ENCODE measurements at places on chromosomes 6 and 20.

- DNase-seq: no peak
Observed at GRCh38 chr6:140812636-140813035, 1320.1 kb upstream of the GJE1 start.

- DNase-seq: no peak
Observed at GRCh38 chr6:90036963-90037362, 142.7 kb downstream of the GJA10 start.

GRCh38 chr6:29958046-29958445 is 15.7 kb downstream of the HLA-A start:
- DNase-seq: no peak

- DNase-seq: no peak
Observed at GRCh38 chr20:1875762-1876161, 19.4 kb upstream of the SIRPA start.

DNA sequence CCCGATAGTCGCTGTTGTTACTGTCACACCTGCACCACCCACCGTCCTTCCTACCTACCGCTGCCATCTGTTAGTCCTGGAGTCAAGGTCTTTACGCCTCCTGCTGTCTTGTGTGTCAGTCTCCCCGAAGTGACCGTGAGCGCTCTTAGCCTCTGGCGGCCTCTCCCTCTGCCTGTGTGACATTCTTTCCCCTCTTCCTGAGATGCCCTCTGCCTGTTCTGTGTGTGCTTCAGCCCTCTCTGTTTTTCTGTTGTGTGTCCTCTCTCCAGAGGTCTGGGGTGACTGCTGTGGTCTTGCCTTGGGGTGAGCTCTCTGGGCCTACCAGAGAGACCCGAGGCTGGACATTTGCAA is 54.9 kb downstream of the TCP11 start:
- DNase-seq: no peak

DNA sequence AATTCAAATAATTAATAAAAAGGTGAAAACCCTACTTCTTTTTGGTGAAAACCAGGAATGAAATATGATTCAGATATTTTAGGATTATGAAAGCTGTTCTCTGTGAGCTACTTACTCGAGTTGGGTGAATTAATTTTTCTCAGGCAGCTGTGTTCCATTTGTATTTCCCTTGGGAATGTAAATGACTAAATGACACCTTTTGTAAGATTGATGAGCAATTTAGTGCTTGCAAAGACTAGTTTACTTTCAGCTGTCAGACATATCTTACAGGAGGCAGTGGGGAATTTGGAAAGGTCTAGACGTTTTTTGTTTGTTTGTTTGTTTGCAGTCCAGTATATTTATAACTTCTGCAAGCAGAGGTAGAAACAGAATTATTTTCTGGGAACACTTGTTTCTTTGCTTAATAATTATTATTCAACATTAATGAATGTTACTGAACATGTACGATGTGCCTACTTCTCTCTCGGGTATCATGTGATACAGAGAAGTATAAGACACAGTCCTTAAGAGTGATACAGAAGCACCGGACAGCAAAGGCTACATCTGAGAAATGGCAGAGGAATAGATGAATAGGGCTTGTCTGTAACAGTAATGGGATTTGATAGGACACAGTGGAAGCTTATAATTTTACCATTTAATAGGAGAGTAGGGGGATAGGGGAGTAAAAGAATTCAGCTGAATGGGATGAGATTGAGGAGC is 91.3 kb downstream of the AKAP7 start:
- no peak for DNase-seq

DNA sequence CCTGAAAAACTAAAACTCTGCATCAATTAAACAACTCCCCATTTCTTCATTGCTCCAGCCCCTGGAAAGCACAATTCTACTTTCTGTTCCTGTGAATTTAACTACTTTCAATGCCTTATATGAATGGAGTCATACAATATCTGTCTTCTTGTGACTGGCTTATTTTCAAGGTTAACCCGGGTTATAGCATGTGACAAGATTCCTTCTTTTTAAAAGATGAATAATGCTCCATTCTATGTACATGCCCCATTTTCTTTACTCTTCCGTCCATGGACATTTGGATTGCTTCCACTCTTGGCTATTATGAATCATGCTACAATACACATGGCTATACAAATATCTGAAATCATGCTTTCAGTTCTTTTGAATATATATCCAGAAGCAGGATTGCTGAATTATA is 334.9 kb upstream of the ID4 start:
- no peak for DNase-seq

GRCh38 chr6:135047336-135047735 is 7.3 kb downstream of the HBS1L start:
- no peak for DNase-seq

GRCh38 chr20:63957690-63958441 is 1.6 kb upstream of the UCKL1 start:
- peak; percentile 52 for DNase-seq

GRCh38 chr6:26295691-26296555 is 69.1 kb upstream of the BTN3A2 start:
- no peak for DNase-seq

DNA sequence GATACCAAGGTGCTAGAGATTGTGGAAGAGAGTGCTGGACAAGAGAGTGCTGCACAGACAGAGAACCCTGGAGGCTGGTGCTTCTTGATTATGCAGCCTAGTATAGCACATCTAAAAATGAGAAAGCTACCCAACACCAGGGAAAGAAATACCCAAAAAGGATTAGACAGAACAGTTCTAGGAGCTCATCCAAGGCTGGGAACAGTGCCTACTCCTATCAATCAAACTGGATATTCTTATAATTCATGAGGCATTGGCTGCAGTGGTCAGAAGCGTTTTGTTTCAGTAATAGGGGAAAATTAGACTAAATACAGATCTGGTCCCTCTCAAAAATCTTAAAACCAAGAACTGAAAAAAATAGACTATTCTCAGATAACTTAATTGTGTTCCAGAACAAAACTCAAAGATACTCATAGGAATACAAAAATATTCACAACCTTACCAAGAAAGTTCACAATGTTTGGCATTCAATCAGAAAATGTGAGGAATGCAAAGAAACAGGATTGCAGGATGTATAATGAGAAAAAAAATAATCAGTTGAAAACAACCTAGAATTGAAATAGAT is 222.9 kb downstream of the EPHA7 start:
- no peak for DNase-seq

- no peak for DNase-seq
Observed at GRCh38 chr6:44036699-44037101, 90.6 kb downstream of the MRPL14 start.

DNA sequence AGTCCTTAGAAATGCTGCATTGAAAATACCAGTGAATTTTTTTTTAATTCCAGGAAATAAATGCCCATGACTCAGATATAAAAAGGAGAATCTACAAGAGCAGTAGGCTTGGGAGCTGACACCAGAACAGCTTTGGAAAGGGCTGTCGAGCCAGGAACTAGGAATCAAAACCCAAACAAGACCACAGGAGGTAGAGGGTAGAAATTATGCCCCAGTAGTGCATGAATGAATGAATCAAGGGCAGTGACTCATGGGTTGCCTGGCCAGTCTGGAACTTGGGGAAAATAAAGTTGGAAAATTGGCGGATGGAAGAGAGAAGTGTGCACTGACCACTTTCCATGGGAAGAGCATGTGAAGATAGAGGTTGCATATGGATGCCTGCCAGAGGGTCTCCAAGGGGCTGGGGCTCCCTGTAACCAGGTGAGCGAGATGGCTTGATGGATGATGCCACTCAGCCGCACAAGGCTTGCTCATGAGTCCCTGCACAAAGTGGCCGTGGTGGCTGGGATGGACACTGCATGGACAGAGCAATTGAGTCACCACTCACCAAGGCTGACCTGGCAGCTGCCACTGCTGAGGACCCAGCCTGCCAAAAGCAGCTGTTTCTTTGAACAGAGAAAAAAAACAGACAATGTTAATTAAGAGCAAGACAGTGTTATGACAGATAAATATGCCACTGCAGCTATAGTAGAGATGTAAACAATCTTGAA is 15.2 kb upstream of the MCCD1 start:
- DNase-seq: no peak

GRCh38 chr20:2742934-2743559 is 50.5 kb downstream of the EBF4 start:
- peak; percentile 73 for DNase-seq

GRCh38 chr6:154406301-154406700 is 49.7 kb upstream of the IPCEF1 start:
- no peak for DNase-seq

- no peak for DNase-seq
Observed at GRCh38 chr6:127967708-127968107, 66.8 kb upstream of the THEMIS start.

DNA sequence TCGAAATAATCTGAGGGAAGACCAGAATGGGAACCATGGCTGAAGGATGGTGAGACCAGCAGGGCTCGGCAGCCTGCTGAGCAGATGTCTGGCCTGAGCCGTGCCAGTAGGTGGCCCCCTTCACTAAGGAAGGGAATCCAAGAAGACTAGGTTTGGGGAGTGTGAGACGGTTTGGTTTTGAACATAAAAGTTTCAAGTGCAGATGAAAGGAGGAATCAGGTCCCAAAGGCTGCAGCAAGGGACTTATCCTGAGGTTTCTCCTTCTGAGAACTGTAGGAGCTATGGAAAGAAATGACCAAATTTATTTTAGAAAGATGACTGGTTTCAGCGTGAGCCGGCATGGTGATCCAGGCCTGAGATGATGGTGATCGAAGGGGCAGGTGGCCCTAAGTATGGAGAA is 4.6 kb upstream of the OSER1 start:
- peak; percentile 64 for DNase-seq

- no peak for DNase-seq
Observed at GRCh38 chr6:38599966-38600550, 39.7 kb downstream of the BTBD9 start.

- no peak for DNase-seq
Observed at GRCh38 chr6:134724771-134725340, 225.0 kb downstream of the ALDH8A1 start.

- DNase-seq: no peak
Observed at GRCh38 chr6:108937170-108937569, 88.9 kb downstream of the ARMC2 start.

DNA sequence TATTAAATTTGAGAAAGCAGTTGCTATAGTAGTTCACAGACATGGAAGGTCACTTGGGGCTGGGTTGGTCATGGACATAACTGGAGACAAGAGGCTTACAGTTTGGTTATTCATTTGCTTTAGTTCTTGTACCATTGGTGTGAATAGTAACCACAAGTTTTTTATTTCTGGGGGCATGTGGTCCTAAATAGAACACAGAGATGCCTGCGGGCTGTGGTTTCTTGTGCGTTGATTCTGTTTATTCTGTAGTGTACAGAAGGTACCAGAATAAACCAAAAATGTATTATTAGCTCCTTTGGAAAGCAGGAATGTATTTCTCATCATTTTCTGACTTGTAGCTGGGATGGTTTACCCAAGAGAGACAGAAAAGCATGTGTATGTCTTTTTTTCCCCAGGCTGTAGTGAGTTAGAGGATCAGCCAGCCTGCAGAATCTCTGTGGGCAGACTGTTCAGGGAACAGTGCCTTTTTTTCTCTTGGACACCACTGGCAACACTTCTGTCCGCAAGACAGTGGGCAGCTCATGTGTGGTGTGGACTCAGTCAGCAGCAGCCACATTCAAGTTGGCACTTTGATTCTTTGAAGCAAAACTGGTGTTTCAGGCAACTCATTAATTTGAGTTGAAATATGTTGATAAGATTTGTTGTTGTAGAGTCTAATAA is 122.1 kb downstream of the LRRC1 start:
- DNase-seq: no peak

- DNase-seq: no peak
Observed at GRCh38 chr6:148265054-148265453, 77.6 kb upstream of the SASH1 start.

DNA sequence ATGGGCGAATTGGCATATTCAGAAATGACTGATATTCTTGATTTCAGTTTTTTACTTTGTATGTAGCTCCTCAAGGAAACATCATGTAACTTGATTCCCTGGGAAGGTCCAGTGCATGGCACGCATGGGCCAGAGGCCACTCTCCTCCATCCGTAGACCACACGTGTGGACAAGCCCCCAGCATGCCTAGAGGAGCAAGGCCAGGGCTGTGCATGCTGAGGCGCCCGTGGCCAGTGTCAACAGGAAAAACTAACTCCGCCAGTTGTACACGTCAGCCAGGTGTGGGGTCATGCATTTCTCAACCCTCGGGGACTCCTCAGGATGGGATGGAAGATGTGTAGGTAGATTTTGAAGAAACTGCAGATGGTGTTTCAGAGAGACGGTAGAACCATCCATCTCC is 37.8 kb upstream of the CD93 start:
- no peak for DNase-seq

DNA sequence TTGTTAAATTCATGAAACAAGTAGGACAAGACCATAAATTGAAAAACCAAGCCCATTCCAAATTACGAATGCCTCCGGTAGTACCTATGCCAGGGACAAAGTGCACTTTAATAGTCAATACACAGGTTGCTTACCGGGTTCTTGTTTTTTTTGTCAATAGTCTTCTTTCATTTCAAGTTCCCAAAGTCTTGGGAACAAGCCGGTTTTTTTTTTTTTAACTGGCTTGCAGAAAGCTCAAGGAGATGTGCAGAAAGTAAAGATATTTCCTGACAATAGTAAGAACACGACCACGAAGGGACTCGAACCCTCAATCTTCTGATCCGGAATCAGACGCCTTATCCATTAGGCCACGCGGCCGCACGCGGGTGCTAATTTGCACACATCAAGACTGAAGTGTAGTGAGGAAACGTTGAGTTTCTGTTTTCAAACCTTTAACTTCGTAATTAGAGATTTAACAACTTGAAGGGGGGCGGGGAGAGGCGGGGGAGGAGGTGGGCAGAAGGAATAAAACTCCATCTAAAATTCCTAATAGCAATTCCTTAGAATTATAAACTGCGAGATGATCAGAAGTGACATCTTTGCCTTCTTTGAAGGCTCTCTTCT is 181.0 kb downstream of the TRIM27 start:
- no peak for DNase-seq

GRCh38 chr6:128238225-128238624 is 282.2 kb downstream of the PTPRK start:
- no peak for DNase-seq

DNA sequence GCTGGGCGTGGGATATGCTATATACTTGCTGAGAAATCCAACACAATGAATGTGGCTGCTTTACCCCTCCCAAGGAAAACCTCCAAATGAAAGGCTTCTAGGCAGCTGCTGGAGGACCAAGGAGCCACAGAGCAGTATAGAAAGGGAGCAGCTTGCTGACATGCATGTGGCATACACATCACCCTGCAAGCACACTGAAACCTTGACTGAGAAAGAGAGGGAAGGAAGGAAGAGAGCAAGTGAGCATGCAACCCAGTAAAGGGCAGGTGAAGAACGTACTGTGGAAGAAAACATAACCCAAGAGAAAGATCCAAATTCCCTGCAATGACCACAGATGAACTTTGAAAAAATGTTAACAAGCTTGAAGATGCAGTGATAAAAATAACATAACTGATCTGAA is 543.0 kb downstream of the KIF16B start:
- DNase-seq: no peak

DNA sequence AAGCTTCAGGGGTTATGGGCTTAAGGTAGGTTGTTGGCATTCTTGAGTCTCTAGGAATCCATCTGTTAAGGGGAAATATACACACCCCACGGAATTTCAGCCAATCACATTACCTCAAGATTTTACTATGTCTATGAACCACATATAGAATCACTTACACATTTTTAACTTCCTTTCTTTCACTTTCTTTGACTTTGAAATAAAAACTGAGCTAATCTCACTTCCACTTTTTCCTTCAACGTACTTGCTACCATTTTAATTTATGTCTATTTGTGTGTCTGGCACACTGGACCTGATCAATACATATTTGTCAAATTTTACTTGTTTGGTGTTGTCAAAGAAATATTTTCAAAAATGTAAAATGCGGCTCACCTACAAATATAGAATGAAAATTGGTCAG is 545.4 kb upstream of the JAG1 start:
- no peak for DNase-seq

- no peak for DNase-seq
Observed at GRCh38 chr6:122799140-122799745, 10.2 kb downstream of the SMPDL3A start.
